ENCODE measurements at places on chromosomes 2 and 18. TPM values are rescaled to one million over a fixed set of nuclear protein-coding genes. Genes with fewer than 3 reads are reported as not detected.

DNA sequence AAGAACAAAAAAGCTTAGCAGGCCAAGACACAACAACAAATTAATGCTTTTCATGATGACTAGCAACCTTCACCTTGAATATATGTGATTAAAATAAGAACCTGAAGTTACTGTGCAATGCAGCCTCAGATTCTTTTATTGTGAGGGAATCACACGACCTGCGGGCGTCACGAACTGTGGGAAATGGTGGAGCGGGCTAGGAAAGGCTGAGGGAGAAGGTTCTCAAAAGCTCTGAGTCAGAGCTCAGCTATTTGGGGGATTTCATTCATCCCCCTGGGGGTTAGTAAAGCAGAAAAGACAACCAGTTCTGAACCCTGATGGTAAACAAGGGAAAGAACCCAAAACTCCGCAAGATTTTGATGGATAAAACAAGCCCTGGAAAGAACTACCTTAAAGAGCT, 89.3 kb upstream of the NCKAP5 start:
- no peak for DNase-seq

Gene CD8B2
- not detected for polyA plus RNA-seq

GRCh38 chr18:47151439-47151838, 1.1 kb upstream of the HDHD2 start:
- DNase-seq = no peak

Gene ALPP
- not detected for polyA plus RNA-seq

Gene TRIM43
- not detected for polyA plus RNA-seq

DNA sequence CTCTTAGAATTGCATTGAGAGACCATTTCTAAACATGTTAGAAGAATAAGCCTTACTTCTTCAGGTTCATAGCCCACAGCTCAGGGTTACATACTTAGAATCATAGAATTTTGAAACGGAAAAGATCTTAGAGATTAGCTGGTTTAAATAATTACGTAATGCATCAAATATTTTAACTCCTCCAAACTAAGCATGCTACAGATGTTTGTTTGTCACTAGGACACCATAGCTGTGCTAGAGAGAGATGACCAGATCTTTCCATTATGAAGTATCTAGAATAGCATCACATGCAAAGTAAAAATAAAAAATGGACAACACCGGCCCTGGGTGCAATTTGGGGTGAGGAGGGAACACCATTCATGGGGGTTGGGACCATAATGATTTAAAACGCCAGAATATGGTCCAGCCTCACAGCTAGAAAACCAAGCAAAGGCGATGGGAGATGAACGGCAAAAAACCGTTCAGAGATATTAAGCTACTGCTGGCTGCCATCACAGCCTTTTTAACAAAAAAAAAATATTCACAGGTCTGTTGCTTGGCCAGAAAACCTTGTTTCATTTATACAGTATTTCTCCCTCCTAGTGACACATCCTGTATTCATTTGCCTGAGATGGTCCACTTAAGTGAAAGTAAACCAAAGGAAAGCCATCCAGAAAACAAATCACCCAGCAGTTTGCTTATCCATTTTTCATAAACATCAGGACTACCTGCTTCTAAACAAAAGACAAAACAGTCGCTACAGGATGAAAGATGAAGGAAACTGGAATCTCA, 94.2 kb downstream of the EPHA4 start:
- DNase-seq = no peak

GRCh38 chr2:176777262-176777661, 435.3 kb upstream of the HNRNPA3 start:
- no peak for DNase-seq

Gene IL36G
- not detected for polyA plus RNA-seq

GRCh38 chr18:32333781-32334180, 136.9 kb downstream of the GAREM1 start:
- no peak for DNase-seq

GRCh38 chr2:64260817-64261216, 116.6 kb upstream of the PELI1 start:
- DNase-seq = no peak

DNA sequence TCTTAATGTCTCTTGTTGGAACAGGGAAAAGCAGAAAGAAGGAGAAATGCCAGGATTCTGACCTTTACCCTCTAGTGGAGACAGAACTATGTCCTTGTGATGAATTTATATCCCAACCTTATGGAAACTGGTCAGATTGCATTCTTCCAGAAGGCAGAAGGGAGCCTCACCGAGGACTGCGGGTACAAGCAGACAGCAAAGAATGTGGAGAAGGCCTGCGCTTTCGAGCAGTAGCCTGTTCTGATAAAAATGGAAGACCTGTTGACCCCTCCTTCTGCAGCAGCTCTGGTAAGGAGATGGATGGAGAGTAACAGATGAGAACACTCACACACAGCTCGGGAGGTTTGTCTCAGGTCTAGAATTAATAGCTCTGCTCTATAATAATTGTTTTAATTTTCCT, 552.7 kb upstream of the HNMT start:
- no peak for DNase-seq

Gene PROM2
- 0.79 TPM for polyA plus RNA-seq

DNA sequence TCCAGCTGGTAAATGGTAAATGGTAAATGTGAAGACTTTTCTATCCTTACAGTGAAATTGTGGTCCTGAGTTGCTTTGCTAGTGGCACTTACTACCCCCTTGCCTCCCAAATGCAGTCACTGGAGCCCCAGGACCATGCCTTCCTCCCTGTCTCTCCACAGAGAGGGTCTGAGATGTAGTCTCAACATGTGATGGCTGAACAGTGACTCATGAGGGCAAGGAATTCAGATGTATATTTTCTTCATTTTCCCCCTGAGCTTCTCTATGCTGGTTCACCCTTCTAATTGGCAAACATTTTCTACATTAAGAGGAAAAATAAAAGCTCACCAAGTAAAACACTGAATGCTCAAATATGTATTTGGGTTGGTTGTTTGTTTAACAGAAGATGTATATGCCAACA, 232.0 kb downstream of the SH3BP4 start:
- no peak for DNase-seq

- DNase-seq = peak; percentile 56
These were observed 37.3 kb downstream of the CYP1B1 start for GRCh38 chr2:38038682-38039081.

GRCh38 chr2:28053597-28053996, 163.1 kb downstream of the BABAM2 start:
- no peak for DNase-seq

GRCh38 chr2:193943406-193943960, 1713.5 kb upstream of the SLC39A10 start:
- DNase-seq = no peak

Gene ABCB11
- 0.07 TPM for polyA plus RNA-seq

GRCh38 chr2:23746141-23746863, 180.6 kb downstream of the ATAD2B start:
- DNase-seq = no peak

DNA sequence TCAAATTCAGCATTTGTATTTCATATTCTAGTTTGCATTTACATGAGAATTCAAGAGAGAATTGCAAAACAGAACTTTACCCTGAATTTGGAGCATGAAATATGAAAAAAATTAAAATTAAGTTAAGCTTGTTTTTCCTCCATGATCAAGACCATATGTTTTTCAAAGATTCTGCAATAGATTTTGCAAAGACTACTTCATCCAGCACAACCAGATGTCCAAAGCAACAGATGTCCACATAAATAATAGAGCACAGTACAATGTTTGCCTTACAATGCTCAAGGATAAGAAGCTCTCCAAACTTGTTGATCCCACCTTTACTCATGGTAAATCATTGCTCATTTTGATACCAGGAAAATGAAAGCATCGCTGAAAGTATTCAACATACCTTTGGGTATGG, 25.6 kb downstream of the FAP start:
- no peak for DNase-seq
